ENCODE measurements at places on chromosomes 3 and 15.

GRCh38 chr3:171198781-171199472 is 172.4 kb upstream of the SLC2A2 start:
- DNase-seq, result peak; percentile 75

- DNase-seq, result no peak
These were observed 82.8 kb downstream of the MAGI1 start for GRCh38 chr3:65955792-65956477.

- DNase-seq, result peak; percentile 72
These were observed 32.8 kb downstream of the LINGO1 start for GRCh38 chr15:77599899-77600298.

DNA sequence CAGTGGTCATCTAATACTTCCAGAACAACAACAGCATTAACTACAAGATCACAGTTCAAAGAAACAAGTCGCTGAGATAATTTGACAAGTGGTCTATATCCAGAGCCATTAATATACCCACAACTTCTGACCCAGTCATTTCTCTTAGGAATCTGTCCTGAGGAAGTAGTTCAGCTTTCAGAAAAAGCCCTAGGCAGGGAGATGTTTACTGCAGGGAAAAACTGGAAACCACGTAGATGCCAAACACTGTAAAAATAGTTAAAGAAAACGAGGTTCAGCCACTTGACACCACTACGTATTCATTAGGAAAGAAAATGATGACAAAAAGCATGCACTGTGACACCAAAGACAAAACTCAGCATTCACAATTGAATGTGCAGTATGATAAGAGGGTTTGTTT is 22.3 kb upstream of the CDCP1 start:
- DNase-seq, result no peak

DNA sequence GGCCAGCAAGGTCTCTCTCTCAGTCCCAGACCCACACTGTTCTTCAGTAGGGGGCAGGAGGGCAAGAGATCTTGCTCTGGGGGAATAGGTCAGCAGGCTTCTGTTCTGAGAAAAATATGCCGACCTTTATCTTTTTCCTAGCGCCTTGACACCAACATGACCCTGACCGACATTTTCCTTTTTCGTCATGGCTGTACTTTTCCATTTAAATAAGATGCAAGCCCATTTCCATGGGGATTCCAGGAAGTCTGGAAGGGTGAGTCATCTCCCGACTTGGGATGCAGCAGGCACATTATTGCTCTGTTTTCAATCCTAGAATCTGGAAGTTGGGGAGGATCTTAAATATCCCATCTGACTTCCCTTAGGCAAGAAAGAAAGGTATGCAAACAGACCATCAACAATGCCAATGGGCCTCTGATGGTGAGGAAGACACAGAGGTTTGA is 261.5 kb upstream of the LRTM1 start:
- no peak for DNase-seq

DNA sequence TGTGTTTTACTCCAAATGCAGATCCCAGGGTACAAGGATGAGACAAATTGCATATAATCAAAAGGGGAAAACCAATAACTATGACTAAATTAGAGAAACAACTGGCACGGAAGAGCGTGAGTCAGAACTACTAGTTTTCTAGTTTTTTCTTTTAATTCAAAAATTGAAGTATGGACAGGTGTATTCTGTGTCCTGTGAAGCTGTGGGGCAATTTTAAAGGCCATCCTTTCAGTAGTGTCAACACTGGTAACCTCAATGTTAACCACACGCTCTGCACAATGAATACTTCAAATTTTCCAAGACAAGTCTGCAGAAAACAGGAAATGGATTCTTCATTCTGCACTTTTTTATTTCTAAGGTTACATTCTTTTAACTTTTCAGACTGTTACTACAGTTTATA is 32.5 kb upstream of the GOLGA8A start:
- no peak for DNase-seq

- no peak for DNase-seq
These were observed 26.4 kb downstream of the RBMS3 start for GRCh38 chr3:29307295-29307694.

DNA sequence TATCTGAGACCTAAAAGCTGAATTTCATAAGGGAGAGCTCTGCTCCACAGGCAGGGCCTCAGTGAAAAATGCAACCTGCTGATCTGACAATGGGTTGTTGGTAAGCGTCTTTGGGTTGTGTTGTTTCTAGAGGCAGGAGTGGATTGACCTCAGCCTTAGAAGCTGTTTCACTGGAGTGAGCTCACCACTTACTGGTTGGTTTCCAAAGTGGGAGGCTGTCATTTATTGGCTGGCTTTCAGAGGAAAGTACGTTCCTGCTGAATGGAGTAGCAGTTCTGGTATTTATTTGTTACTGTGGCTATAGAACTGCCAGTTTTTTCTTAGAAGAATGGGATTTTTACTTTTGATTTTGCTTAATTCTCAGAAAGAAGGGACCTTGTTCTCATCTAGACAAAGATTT is 29.3 kb upstream of the COL6A5 start:
- no peak for DNase-seq

- DNase-seq, result peak; percentile 76
These were observed 177.5 kb downstream of the RORA start for GRCh38 chr15:61051569-61052031.

DNA sequence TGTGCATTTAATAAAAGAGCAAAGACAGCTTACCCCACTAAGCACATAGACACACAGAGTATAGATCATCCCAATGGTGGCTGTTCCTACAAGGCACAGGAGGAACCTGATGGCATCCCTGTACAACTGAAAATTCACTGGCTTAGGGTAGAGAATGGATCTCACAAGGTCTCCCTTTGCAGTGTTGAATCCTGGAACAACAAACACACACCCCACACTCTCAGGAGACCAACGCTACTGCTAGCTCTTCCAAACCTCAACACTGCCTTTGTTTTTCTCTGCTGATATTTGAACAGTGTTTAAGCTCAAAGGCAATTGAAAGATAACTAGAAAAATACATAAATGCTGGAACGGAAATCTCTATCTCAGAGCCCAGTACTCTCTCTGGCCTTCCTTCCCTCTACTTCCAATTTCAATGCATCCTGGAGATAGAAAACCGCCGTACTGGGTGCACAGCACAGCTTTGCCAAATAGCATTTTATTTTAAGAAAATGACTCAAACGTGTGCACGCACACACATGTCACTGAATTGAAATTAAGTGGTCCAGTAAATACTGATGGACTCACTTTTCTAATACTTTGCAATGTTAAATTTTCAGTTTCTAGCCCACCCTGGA is 87.5 kb upstream of the ATP13A5 start:
- DNase-seq, result no peak

DNA sequence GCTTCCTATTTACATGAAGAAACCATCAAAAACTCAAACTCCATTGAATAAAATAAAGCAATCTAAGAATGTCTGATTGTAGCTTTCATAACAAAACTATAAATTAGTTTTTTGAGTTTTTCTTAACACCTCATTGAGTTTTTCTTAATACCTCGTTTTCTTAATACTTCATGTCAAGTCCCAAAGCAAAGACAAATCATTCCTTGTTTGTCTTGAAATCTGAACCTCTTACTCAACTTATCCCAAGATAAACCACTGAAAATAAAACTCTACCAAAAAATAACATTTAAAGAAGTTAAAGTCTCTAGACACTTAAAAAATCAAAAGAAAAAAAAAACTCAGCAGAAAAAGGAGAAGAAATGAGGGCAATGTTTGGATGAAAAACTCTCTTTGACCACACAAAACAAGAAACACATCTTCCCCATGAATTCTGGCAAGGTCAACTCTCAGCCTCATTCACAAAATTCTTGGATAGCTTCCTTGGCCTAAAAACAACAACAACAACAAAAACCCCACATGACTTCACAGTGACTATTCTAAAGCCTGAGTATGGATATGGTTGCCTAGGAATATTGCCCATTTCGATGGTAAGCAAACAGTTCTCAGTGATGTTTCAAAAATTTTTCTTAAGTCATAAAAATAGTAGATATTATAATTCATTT is 38.2 kb downstream of the TMCC1 start:
- no peak for DNase-seq
